NCI-H69 (cell line): ENCODE measurements at places on chromosomes 11 and 22.

DNA sequence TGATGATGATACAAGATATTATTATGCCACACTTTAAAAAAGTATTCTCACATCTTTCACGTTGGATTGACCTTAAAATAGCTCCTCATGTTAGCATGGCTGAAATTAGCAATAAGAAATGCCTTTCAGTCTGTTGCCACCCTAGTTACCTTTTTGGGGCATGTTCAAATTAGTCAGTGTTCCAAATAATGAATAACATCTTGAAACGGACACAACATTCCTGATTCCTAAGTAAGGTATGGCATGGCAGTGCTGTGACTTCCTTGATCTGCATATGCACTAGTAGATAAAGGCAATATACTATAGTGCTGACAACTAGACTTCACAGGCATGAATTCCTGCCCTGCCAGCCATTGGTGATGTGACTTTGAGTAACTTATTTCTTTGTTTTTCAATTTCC is 914.5 kb downstream of the METTL15 start:
- no peak for DNase-seq

DNA sequence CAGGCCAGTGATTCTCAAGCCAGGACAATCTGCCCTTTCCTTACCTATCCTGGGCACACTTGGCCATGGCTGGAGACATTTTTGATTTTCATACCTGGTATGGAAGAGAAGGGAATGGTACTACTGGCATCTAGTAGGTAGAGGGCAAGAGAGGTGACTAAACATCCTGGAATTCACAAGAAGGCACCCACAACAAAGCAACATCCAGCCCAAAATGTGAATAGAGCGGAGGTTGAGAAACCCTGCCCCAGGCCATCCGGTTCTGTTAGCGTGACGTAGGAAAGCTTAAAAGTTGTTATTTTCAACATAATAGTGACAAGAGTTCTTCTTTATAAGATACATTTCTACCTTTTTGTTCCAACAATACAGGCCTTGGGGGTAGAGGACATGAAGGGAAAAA is 114.9 kb upstream of the ALX4 start:
- DNase-seq, result no peak

- DNase-seq, result no peak
Measured at GRCh38 chr11:114416441-114416961, 16.0 kb downstream of the RBM7 start.

GRCh38 chr11:133618544-133618943 is 86.2 kb upstream of the OPCML start:
- peak; percentile 19 for DNase-seq

DNA sequence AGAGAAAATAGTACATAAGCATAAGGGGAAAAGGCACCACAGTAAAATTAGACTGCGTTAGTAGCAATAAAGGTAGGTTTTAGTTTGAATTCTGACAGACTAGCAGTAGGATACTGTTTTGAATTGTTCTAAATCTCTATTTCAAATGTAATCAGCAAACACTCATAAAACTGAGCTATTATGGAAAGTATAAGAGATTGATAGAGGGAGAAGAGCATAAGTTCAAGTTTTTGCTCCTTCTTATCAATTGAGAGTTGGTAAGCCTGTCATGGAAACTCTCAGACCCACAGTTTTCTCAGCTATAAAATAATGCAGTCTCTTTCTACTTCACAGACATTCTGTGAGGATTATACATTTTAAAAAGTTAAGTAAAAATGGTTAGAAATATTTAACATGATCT is 840.2 kb upstream of the CNTN5 start:
- no peak for DNase-seq

- DNase-seq, result peak; percentile 73
Measured at GRCh38 chr11:124656774-124657630, 16.5 kb downstream of the SIAE start.

DNA sequence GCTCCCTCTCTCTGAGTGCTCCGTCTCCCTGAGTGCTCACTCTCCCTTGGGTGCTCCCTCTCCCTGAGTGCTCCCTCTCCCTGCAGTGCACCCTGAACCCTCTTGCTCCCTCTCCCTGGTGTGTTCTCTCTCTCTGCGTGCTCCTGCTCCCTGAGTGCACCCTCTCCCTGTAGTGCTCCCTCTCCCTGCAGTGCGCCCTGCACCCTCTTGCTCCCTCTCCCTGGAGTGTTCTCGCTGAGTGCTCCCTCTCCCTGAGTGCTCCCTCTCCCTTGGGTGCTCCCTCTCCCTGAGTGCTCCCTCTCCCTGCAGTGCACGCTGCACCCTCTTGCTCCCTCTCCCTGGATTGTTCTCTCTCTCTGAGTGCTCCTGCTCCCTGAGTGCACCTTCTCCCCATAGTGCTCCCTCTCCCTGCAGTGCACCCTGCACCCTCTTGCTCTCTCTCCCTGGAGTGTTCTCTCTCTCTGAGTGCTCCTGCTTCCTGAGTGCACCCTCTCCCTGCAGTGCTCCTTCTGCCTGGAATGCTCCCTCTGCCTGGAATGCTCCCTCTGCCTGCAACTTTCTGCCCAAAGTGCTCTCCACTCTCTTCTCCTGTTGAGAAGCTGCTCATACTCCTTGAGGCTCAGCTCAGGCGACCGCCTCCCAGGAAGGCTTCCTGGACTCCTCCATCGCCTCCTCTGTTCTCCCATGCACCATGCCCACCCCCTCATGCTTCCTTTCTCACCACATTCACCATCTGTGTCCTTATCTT is 48.4 kb upstream of the WNT7B start:
- no peak for DNase-seq

GRCh38 chr11:18011633-18012032 is 1.2 kb downstream of the SERGEF start:
- peak; percentile 56 for DNase-seq

GRCh38 chr11:95821640-95822039 is 31.3 kb downstream of the CEP57 start:
- DNase-seq, result no peak

DNA sequence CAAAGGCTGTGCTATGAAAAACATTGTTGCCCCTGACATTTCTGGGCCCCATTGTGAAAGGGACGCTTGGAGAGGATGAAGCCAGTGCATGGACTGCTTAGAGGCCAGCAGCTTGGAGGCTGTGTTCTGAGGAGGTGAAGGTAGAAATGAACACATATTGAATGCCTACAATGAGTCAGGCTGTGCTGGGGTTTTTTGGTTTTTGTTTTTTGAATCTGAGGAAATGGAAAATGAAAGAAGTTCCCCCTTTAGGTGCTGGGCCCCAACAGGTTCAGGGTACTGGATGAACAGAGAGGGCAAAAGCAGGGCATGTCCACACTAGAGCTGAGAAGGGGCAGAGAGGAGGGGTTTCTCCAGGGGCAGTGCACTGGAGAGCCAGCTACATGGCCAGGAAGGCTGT is 166.1 kb upstream of the API5 start:
- DNase-seq, result no peak

DNA sequence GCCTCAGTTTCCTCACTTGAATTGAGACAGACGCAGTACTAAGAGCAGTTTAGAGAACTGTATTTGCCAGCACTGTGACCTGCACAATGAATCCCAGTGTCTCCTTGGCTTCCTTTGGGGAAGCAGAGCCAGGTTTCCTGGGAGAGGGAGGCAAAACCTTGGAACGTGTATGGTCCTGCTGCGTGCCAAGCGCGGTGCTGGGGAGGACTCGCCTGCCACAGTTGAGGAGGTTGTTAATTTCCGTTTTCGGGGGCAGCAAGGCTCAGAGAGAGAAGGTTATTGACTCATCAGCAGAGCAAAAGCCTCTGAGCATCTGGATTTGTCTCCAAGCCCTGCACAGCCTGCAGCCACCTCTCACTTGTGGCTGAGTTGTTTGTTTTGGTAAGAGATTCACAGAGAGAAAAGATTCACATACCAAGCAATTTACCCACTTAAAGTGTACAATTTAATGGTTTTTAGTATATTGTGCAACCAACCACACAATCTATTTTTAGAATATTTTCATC is 10.8 kb downstream of the SYT12 start:
- DNase-seq, result no peak

DNA sequence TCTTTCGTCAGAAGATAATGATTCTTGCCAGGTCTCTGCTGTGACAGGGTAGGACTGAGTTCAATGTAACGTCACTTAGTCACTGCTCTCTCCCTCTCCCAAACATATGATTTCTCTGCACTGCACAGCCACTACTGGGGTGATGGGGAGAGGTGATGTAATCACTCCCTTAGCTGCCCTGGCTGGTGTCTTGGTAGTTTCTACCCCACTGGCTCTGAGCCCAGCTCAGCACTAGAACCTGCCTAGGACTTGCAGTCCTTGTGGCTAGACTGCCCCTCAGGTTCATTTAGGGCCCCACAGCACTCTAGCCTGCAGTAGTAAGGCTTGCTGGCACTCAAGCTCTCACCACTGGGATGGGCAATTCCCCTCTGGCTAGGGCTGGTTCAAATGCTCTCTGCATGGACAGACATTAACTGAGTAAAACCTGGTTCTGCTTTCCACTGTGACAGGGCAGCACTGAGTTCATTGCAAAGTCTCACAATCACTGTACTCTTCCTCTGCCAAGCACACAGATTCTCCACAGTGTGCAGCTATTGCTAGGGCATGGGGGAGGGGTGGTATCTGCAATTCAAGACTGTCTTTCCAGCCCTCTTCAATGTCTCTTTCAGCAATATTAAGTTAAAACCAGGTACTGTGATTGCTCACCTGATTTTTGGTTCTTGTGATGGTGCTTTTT is 571.4 kb upstream of the FAT3 start:
- DNase-seq, result peak; percentile 30

- DNase-seq, result no peak
Measured at GRCh38 chr11:87251560-87251959, 213.8 kb downstream of the TMEM135 start.

DNA sequence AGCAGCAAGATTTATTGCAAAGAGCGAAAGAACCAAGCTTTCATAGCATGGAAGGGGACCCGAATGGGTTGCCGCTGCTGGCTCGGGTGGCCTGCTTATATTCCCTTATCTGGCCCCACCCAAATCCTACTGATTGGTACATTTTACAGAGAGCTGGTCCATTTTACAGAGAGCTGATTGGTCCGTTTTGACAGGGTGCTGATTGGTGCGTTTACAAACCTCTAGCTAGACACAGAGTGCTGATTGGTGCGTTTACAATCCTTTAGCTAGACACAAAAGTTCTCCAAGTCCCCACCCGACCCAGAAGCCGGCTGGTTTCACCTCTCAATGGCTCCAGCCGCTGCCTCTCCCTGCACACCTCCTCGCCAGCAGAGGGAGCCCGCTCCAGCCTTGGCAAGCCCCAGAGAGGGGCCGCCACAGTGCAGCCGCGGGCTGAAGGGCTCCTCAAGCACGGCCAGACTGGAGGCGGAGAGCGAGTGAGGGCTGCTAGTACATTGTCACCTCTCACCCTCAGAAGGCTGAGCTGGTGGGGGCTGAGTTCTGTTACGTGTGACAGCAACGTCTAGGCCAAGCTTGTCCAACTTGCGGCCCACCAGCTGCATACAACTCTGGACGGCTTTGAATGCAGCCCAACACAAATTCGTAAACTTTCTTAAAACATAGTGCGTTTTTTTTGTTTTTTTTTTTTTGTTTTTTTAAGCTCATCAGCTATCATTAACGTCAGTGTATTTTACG is 8.7 kb downstream of the PTH start:
- DNase-seq, result peak; percentile 92

DNA sequence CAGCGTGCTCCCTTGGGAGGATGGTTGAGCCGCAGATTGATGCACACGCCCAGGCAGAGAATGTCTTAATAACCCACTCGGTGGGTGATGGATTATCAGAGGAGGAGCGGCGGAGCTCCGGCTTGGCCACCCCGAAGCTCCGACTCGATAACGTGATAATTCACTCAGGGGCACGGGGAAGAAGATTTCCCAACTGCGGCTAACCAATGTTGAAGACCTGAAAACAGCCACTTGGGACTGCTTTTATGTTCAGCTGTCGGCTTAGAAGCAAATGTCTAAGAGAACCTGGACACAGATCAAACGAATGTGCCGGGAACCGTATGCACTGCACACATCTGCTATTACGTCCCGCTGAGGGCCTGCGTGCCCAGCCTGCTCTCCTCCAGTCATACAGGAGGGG is 206.8 kb upstream of the CADM1 start:
- peak; percentile 92 for DNase-seq

DNA sequence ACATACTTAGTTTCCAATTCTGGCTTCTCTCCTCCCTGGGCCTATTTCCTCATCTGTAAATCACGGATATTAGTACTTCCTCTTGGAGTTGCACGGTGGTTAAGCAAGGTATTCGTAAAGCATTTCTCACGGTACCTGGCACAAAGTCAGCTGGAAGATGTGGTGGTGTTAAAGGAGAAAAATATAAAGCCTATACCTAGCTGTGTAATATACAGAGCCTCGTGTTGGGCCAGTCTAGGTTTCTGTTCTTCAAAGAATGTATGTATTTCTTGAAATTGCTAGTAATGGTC is 47.2 kb downstream of the DBX1 start:
- DNase-seq, result no peak

GRCh38 chr11:69524291-69524882 is 42.9 kb downstream of the LINC01488 start:
- no peak for DNase-seq

DNA sequence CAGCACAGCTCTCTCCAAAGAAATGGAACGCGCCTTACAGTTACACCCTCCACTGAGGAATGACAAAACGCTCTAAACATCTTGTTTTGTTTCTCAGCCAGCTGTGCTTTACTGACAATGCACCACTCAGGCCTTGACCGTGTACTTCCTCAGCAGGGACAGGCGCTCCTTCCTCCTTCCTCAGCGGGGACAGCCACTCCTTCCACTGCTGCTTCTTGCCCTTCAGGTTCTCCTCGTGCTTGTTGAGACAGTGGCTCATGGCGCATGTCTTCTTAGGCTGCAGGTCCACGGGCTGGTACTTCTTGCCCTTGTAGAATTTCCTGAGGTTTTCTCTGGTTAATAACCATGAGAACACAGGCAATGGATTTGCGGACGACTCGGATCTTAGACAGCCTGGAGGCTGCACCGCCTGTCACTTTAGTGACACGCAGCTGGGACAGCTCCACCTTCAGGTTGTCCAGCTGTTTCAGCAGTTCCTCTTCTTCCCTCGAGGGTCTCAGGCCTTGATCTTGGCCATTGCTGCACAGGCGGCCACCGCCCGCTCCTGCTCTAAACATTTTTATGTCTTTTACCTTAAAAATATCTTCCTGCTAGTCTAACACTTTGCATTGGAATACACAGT is 613.8 kb downstream of the BRD1 start:
- peak; percentile 54 for DNase-seq

DNA sequence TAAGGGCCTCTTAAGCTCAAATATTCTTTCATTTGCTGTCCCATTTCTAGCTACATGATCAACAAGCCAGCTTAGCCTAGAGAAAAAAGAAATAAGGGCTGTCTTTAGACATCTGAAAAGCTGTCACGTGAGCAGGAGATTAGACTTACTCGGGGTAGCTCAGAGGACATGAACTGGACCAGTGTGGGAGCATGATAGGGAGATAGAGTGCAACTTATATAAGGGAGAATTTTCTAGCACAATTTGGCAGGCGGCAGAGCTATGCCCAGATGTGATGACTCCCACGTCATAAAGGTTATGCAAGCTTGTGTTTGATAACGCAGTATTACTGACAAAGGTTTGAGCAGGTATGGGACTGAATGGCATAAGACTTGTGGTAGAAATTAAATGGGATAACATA is 28.2 kb upstream of the TPBGL start:
- no peak for DNase-seq

GRCh38 chr11:32033067-32033466 is 57.8 kb upstream of the RCN1 start:
- no peak for DNase-seq

- no peak for DNase-seq
Measured at GRCh38 chr11:6557761-6558674, 45.4 kb downstream of the RRP8 start.
